ENCODE measurements at places on chromosomes 12 and 14. TPM values are rescaled to one million over a fixed set of nuclear protein-coding genes. Genes with fewer than 3 reads are reported as not detected.

The SPX gene
- total RNA-seq: 0.20 TPM

The TAS2R9 gene
- total RNA-seq: not detected

The TOMM20L gene
- total RNA-seq: not detected

The SLC24A4 gene
- not detected for total RNA-seq

The RARG gene
- total RNA-seq: 19.7 TPM

DNA sequence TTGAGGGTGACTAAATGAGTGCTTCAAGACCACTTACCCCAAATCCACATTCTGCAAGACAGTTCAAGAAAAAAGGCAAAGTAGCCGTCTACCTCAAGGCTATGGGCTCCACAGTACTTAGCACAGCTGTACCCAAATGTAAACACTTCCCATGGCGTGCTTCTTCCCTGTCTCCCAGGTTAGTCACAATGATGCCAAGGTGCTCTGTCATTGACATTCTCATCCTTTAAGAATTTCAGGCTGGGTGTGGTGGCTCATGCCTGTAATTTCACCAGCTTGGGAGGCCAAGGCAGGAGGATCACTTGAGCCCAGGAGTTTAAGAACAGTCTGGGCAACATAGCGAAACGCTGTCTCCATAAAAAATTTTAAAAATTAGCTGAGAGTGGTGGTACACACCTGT is 51.2 kb upstream of the CERS5 start:
- DNase-seq: no peak

DNA sequence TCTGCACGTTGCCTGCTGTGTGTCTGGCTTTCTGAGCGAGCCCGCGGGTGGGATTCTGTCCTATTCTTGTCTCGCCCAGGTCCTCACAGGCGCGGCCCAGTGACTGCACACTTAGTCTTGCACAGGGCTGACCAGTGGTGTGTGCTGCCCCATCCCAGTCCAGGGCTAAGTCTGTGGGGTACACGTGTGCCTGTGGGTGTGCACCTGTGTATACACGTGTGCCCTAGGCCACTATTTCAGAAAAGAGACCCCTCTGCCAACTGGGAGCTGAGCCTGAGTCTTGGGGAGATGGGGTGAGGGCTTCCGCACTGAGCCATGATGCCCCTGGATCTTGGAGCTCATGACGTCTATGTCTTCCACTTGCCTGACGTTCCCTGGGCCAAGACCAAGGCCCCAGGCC is 185.5 kb upstream of the PRMT8 start:
- no peak for DNase-seq
